ENCODE measurements at places on chromosomes 7 and 10.

DNA sequence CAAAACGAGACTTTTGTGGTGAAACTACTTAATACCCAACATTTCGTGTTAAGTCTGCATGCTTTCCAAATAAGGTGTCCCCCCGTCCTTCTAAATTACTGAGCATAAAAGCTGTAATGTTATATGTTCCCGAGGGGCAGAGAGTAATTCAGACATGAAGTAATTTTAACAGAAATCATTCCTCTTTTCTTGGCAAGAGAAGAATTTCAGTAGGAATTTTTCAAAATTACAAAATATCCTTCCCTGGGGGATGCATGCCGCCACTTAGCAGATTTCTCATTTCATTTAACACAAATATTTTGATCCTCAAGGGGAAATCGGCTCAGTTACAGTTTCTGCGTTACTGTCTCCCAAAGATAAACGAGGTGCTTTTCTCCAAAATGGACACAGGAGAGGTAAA, 213.2 kb upstream of the RHOBTB1 start:
- no peak for DNase-seq

- no peak for DNase-seq
Observed at GRCh38 chr10:93420091-93420490, 62.0 kb downstream of the MYOF start.

DNA sequence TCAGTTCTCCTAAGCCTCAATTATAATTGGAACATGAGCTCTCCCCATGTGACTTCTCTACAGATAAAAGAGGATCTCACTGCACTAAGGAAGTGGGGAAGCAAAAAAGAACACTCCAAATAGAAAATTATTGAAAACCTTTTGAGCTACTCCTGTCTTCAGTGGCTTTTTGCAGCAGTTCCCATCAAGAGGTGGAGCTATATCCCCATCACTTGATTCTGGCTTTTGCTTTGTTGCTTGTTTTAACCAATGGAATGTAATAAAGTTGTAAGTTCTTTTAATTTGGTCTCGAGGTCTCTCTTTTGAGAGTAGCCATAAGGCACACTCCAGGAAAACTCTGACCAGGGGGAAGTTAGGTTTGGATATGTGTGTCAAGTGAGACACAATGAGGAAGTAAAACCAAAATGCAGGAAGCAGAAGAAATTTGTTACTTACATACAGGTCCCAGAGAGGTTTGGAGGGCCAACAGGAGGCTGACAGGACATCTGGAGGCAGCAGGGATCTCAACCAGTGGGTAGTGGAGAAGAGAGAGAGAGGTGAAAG, 569.4 kb downstream of the HTR7 start:
- no peak for DNase-seq

GRCh38 chr10:23581906-23582450, 143.1 kb downstream of the OTUD1 start:
- no peak for DNase-seq

DNA sequence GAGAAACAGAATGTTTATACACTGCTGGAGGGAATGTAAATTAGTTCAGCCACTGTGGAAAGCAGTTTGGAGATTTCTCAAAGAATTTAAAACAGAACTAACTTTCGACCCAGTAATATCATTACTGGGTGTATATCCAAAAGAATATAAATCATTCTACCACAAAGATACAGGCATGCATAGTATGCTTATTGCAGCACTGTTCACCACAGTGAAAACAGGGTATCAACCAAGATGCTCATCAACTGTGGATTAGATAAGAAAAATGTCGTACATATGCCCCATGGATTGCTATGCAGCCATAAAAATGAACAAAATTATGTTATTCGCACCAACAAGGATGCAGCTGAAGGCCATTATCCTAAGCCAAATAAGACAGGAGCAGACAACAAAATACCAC, 343.1 kb upstream of the KCND2 start:
- DNase-seq = no peak

GRCh38 chr7:44104860-44105771, 971 bp downstream of the AEBP1 start:
- no peak for DNase-seq

DNA sequence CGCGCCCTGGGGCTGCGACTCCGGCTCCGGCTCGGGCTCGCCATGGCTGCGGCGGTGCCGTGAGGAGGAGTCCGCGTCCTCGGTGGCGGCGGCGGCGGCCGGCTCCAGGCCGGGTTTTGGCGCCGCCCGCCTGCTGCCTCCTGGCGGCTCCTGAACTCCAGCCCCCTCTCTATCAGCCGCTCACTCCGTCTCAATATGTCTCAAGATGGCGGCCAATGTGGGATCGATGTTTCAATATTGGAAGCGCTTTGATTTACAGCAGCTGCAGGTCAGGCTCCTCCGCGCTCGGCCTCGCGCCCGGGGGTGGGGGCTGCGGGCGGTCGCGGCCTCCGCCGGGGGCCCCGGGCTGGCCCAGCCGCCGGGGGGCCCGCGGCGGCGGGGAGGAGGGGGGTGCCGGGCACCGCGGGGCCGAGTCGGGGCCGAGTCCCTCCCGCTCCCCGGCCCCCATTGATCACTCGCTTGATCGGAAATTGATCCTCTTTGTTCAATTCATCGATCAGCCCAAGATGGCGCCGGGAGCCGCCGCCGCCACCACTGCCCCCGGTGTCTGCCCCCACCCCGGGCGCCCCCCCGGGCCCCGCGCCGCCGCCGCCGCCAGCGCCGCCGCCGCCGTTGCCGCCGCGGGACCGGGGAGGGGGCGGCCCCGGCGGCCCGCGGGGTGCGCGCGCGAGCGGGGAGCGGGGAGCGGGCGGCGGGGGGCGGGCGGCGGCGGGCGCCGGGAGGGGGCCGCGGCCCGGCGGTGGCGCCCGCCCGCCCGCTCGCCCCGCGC, 1.4 kb upstream of the CUX1 start:
- DNase-seq = peak; percentile 78

- DNase-seq = no peak
Observed at GRCh38 chr10:90959826-90960225, 38.9 kb upstream of the ANKRD1 start.

DNA sequence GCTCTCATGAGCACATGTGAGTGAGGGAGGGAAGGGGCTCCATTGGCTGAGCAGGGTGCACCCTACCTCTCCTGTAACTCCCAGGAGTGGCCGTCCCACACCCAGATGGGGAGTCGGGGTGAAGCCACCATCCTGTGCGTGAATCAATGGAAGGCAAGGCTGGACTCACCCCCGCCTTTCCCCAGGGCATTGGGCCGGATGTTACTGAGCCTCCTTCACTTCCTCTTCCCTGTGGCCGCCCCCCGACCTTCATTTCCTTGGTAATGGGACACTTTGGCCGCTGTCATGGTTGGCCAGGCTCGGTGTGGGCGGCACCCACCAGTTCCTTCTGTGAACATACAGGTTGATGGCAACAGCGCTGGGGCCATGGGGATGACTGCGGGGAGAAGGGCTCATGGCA, 209.0 kb downstream of the MGMT start:
- no peak for DNase-seq

DNA sequence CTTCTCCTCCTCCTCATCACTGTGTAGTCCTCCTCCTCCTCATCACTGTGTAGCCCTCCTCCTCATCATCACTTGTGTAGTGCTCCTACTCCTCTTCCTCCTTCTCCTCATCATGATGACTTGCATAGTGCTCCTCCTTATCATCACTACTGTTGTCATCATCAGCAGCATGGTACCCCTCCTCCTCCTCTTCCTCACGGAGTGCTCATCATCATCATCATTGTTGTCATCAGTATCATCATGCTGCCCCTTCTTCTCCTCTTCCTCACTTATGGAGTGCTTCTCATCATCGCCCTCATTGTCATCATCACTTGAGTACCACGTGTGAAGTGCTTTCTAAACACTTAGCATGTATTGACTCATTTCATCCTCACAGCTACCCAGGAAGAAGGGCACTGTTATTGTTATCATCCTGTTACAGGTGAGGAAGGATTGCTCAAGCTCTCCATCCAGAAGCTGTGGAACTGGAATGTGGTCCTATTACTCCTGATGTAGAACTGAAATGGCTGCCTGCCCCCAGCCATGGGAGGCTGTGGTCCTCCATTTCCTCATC, 122.8 kb upstream of the SHH start:
- DNase-seq = no peak

DNA sequence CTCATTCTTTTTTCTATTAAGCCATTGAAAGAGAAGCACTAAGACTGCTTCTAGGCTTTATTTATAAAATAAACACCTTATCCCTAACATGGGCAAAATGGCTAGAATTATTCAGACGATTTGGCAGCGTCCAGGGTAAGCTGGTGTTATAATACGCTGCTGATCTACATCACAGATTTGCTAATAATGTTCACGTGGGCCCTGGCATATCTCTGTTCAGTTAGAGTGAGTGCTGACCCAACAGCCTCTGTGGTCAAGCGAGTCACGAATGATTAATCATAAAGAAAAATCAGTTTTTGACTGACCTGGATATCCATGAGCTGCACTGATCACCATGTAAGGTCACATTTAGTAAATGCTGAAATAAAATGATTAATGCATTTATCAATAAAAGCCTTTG, 28.4 kb upstream of the CBLL1 start:
- DNase-seq = no peak

DNA sequence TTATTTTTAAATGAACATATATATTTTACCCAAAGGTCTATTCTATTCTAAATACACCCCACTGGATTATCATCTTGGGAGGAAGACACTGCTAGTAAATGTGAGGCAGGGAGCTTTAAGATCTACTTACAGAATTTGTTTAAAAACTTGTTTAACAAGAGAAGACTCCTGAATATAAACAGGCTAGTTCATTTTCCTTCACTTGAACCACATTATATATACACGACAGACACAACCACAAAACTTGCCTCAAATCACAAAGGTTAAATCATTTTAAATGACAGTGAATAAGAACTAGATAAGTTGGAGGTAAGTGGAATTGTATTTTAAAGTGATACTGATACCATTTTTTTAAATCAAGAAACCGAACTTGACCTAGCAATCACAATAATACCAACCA, 109.2 kb downstream of the ATE1 start:
- DNase-seq = peak; percentile 9

DNA sequence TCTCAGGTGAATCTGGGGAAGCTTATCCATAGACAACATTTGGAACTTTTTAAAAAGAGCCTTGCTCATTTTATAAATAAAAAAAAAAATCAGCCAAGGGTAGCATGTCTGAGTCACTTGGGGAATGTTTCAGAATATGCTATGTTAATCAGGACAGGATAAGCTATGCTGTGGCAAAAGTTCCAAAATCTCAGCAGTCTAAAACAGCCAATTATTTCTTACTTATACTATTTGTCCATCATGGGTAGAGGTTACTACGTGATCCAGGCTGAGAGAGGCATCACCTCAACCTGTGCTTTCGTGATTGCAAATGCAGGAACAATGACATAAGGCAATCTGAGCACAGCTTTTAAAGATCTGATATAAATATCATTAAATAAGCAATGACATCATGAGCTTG, 6.5 kb downstream of the SLC13A1 start:
- DNase-seq = no peak

DNA sequence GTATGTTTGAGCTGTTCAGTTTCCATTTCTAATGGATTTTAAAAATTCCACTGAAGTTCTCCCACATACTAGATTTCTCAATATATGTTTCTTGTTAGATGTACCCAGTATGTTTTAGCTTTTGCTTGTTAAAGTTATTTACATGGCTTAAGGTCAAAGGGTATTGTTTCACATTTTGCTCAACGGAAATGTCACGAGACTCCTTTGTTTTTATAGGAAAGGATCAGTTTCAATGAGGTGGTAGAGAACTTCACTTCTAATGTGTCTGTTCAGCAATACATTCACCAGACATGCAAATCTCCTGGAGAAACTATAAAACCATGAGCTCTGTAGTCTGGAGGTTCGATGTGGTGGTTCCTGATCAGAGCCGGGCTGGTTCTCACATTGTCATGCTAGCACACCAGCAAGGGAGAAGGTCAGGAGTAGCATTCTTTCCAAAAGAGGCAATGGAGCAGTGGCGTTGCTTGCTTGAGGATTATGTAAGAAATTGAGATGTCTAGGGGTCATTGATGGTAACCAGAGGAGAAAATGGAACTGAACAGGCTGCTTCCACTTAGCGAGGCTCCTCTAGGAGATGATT, 114.0 kb downstream of the RAB18 start:
- DNase-seq = no peak

Measured in activated CD4-positive, alpha-beta T cell treated with anti-CD3 and anti-CD28 coated beads, Interleukin-2, Interleukin-6, amounts not matched to agents 100 ng/mL and 50 ng/mL, durations not matched to agents 16 hours and 8 hours (primary cell).